Iris pigment epithelial cell (primary cell): ENCODE measurements at places on chromosomes 11 and 22.

GRCh38 chr22:39343259-39344045, 6.3 kb upstream of the SYNGR1 start:
- peak; percentile 63 for DNase-seq

GRCh38 chr22:39237318-39238100, 7.3 kb downstream of the PDGFB start:
- no peak for DNase-seq

- peak; percentile 15 for DNase-seq
Measured at GRCh38 chr22:20624161-20624616, 116.8 kb downstream of the MED15 start.

DNA sequence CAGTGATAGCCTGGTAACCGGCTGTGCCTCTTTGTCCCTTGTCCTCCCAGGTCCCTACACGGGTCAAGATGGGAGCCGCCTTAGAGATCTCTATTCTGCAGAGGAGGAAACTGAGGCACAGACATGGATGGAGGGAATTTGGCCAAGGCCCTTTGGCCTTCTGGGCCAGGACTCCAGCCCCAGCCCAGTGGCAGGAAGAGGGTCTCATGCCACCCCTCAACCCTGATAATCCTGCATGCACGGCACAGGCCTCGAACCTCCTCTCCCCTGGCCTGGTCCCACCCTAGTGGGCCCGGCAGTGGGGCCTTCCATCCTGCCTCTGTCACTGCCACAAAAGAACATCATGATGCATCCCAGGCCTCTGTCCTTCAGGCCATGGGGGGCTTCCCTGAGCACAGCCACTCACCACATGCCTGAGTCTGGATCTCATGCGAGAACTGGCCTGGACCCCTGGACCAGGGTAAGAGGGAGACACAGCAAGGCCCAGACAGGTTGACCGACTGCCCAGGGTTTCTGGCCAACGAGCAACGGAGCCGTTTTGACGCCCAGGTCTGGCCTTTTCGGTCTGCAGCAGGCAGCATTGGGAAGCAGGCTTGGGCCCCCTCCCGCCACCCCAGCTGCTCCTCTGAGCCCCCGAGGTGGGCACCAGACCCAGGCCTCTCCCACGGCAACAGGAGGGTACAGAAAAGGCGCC, 6.5 kb downstream of the LINC01488 start:
- DNase-seq: no peak

DNA sequence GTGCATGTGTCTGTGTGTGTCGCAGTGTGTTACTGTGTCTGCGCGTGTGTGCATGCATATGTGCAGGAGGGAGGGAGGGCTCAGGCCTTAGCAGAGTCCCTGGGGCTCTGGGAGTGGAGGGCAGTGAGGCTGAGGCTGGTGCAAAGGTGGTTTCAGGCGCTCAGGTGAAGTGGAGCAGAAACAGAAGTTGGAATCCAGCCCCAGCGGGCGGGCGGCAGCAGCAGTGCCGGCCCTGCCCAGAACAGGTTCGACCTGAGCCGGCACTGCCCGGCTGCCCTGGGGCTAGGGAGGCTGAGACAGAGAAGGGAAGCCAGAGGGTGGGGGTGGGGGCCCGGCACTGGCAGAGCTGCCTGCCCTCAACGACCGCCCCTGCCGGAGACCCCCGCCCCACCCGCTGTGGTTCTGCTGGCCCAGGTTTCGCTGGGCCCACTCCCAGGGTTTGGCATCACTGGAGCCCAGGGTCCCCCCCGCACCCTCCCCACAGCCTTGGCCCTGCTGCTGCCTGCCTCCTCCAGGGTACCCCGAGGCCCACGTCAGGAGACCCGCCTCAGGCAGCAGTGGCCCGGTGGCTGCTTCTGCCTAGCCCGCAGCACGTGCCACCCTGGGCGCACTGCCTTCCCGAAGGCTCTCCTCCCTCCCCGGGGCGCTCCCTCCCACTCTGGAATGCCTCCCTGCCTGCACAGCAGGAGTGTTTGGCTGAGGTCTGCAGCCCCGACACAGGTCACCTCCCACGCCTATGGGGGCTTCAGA, 13.3 kb downstream of the ASCL2 start:
- no peak for DNase-seq

DNA sequence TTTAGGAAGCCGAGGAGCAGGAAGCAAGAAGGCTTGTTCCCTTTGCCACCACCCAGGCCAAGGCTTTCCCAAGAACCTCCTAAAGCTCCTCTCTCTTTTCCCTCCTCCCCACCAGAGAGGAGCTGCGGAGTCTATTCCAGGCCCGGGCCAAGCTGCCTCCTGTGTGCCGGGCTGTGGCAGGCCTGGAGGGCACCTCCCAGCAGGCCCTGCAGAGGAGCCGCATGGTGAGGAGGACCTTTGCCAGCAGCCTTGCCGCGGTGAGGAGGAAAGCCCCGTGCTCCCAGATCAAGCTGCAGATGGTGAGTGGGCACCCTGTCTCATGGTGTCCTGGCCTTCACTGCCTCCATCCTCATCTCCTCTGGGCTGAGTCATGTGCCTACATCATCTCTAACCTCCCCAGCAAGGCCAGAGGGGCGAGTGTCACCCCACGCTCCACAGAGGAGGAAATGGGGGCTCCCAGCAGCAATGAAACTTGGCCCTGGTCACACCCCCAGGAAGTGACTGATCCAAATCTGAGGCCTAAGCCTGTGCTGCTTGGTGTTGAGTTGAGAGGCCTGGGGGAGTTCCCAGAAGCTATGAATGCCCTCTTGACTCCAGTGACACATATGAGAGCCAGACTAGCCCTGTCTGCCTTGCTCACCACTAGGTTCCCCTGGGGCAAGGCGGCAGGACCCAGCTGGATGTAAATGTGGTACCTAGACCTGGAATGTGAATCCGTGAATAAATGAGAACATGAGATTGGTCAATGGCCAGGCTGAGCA, 104.2 kb downstream of the MYO18B start:
- DNase-seq: no peak

DNA sequence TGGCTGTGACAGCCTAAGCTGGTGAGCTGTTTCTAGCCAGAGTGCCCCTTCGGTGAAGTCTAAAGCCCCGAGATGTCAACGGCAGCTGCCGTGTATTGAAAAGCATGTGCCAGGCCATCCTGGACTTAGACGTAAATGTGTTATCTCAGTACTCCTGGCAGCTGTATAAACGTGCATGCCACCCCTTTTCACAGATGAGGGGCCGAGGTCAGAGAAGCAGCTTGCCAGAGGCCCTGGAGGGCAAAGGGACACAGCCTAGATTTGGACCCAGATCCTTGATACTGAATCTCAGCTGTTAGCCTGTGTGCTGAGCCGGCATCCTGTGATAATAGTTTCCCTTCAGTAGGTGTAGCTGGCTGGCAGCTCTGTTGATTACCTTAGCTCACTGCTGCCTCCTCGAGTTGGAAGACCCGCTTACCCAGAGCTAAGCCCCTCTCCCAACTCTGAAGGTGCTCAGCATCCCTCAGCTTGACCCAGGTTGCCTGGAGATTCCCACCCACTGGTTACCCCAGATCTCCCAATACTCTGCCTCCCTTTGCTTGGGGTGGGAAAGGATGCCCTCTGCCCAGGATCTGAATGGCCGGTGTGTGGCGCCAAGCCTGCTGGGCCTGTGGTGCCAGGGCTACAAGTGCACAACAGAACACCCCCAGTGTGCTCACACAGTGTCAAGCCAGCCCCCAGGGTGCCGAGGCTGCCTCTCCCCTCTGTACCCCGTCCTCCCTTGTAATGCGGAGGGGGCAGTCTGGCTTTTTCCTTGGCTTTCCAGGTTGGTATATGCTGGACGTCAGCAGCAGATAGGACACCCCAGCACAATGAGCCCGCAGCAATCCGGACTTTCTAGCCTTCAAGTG, 59.8 kb upstream of the WNT7B start:
- DNase-seq: no peak

DNA sequence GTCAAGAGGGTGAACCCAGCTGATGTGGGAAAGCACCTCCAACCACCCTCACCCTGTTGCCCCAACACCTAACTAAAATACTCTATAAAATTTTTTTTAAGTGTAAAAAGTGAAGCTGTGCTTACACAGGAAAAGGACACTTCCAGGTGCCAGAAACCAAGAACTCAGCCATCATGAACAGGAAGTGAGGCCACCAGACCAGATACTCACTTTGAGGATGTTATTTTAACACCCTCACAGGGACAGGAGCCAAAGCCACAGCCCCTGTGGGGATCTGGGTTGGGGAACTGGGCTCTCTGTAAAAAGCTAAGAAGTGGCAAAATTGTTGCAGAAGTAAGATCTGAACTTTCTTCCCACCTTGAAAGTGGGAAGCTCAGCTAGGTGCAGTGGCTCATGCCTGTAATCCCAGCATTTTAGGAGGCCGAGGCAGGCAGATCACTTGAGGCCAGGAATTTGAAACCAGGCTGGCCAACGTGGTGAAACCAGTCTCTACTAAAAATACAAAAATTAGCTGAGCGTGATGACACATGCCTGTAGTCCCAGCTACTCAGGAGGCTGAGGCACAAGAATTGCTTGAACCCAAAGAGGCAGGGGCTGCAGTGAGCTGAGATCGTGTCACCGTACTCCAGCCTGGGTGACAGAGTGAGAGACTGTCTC, 3.8 kb downstream of the RSPH14 start:
- no peak for DNase-seq

DNA sequence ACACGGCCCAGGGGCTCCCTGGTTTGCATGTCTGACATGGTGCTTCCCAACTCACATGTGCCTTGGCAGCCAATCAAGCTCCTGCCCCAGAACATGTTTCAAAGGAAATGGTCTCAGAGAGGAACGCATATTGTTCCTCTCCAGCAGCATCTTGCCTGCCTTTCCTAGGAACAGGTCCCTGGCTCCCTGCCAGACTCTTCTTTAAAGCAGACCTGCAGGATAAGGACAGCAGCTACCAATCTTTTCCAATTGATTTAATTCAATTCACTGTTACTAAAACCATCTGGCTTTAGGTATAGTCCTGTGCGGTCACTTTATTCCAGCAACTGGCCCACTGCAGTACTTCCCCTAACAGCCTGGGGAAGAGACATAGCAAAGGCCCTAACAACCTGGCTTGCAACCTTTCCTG, 79.9 kb downstream of the AMBRA1 start:
- peak; percentile 69 for DNase-seq

DNA sequence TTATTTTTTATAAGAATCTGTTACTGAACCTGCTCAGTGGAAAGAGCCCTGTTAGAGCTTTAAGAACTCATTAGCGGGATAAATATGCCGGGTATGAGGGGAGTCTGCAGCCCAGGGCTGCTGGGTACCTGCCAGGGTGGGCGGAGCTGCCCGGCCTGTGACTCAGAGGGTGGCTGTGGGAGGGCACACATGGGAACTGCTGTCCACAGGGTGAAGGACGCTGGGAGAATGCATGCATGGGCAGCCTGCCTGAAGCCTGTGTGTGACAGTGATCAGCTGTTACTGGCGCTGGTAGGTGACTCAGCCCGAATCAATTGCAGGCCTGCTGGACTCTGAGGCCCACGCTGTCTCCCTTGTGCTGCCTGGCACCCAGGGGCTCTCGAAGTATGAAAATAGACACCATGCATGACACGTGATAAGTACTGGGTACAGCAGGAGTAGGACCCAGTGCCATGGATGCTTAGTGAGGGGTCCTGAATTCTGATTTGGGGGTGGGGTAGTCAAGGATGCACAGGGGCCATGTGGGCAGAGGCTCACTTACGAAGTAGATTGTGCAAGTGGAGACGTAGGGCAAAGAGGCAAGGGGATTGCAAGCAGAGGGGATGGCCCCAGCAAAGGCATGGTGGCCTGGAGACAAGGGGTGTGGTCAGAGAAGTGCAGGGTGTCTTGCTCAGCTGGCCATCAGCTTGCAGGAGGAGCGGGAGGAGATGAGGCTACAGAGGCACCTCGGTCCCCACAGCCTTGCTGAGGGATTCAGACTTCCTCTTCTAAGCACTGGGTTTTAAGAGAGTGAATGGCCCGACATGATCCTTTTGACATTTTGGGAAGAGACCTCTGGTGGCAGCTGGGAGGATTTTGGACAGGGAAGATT, 36.5 kb downstream of the GRIK4 start:
- DNase-seq: peak; percentile 82

GRCh38 chr22:48805516-48805915, 1022.2 kb downstream of the BRD1 start:
- DNase-seq: no peak

DNA sequence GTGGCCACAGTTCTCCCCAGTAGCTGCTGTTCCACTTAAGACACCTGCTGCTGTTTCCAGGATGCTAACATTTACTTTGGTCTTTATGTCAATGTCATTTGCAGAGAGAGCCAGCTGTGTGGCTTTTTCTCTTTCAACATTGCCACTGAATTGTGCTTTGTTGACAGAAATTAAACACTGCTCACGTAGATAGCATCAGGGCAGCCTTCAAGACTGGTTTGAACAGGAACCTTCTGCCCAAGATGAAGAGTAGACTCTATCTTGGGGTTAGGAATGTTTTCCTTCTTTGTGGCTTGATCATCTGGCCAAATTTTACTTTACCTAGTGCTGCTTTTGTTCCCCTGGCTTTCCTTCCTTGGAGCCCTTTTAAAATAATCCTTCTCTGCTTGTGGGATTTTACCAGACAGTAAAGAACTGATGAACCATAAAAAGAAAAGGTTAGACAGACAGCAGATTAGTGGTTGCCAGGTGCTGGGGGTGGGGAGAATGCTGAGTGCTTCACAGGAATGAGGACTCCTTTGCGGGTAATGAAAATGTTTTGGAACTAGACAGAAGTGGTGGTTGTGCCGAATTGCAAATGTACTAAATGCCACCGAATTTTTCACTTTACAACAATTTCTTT, 22.7 kb upstream of the XBP1 start:
- no peak for DNase-seq

- no peak for DNase-seq
Measured at GRCh38 chr11:121341609-121342008, 49.0 kb downstream of the SC5D start.

DNA sequence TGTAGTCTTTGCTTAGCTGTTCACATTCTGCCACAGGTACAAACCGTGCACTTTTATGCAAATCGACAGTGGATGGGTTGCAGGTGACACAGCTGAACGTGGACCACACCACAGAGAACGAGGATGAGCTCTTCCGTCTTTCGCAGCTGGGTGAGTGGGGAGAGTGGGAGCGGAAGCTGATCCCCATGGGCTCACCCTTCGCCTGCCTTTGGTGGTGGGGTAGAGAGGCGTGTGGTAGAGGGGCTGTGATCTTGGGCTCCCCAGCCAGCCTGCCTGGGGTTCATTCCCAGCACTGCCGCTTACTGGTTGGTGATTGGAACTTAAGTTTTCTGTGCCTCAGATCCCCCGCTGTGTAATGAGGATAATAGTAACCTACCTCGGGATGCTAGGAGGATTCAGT, 19.1 kb downstream of the TAB1 start:
- DNase-seq: no peak

GRCh38 chr22:49240016-49240380, 587.7 kb downstream of the BRD1 start:
- DNase-seq: no peak

GRCh38 chr22:39207141-39208012, 37.4 kb downstream of the PDGFB start:
- DNase-seq: peak; percentile 39

- no peak for DNase-seq
Measured at GRCh38 chr11:121213362-121213893, 79.1 kb upstream of the SC5D start.

DNA sequence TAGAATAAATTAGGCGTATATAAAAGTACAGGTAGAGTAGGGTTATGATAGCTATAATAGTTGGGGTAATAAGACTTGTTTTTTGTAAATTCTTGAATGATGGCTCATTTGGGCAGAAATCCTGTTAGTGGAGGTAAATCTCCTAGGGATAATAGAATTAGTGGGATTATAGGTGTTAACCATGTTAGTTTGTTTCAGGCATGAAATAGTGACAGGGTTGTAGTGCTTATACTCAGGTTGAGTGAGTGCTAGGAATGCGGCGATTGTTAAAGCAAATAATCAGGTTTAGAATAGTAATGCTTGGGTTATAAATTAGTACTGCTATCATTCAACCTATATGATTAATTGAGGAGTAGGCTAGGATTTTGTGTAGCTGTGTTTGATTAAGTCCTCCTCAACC, 297.1 kb downstream of the DYNC2H1 start:
- DNase-seq: no peak
